ENCODE measurements at places on chromosomes 3 and 15.

DNA sequence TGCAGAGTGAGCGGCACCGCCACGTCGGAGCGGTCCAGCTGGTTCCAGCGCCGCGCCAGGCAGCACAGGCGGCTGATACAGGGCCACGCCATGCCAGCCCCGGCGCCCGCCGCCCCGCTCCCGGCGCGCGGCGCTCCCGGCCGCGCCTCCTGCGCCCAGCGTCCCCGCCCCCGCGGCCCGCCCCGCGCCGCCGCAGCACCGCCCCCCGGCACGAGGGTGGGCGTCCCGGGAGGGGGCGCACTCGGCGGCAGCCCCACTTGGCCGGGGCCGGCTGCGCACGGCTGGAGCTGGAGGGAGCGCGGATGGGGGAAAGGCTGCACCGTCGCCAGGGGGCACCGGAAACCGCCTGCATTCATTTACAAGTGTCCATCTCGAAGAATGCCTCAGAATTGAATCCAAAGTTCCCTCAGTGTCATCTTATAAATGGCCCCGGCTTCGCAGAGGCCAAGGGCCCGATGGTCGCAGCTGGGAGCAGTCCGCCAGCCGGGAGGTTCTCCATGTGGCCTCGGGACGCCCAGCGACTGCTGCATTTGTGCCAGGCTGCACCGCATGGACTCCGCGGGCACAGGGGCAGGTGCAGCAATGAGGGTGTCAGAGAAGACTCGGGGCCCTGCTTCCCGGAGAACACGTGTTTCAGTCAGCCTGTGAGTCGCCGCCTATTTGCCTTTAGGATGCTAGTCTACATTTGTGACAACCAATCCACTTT, at the start of gene MAP6D1:
TSS of gene MAP6D1 (minus strand) at position 122 of the 706 bp plus-strand sequence. CDS start at position 92, 30 bp downstream.
- DNase-seq: peak; percentile 71

GRCh38 chr15:27094235-27094634, 123.3 kb downstream of the GABRG3 start:
- DNase-seq: no peak

DNA sequence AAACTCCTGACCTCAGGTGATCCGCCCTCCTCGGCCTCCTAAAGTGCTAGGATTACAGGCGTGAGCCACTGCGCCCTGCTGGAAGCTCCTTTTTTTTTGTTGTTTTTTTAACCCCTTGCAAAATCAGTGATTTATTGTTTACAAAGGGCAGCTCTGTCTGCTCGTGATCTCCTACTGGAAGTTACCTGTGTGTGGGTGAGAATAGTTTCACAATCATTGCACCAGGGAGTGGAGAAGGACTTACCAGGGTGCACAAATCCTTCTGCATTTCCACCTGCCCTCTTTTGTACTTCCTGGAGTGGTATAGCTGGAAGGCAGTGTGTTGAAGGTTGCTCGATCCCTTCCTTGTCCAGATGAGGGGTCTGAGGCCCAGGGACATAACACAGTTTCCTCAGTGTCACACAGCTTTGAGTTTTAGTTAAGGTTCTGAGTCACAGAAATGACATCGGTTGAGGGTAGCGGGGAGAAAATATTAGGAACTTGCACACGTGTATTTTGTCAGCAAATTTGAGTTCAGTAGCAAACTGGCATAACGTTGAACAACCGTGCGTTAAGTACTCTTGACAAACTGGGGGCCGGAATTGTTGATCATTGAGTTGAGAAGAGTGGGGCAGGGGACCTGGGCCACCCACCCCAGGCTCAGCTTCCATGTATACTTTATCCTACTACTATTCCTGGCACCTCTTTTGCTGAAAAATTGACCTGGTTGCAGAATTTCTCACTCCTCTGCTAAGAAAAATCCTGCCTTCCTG, 11.3 kb upstream of the TRAK1 start:
- no peak for DNase-seq

- DNase-seq: no peak
These were observed 771.1 kb upstream of the GRM7 start for GRCh38 chr3:6089780-6090179.

- DNase-seq: no peak
These were observed 267.3 kb downstream of the TLE3 start for GRCh38 chr15:69830430-69830829.

GRCh38 chr3:78645628-78646310, 1122.0 kb downstream of the ROBO1 start:
- DNase-seq: peak; percentile 42

DNA sequence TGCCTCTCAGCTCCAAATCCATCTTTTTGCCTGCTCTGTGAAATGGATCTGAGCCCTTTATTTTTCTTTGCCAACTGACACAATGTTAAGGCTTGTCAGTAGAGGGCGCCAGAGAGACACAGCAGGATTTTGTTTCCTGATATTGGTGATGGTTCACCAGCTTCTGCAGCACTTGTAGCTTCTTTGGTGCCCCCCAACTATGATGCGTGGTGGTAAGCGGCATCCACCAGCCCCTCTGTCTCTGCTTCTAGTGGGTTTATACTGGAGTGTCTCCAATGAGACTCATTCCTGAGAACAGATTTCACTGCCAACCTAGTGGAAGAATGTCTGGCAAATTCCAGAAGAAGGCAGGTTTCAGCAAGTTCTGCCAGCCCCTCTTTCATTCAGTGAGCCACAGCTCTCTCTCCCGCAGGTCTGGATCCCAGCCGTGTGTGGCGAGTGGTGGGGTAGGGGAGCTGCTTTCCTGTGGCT, 471.9 kb upstream of the FRG2C start:
- peak; percentile 46 for DNase-seq

- DNase-seq: peak; percentile 77
These were observed 45.2 kb downstream of the ATP2B2 start for GRCh38 chr3:10459954-10460754.
